Right lobe of liver (tissue), 6 donors: ENCODE measurements at places on chromosomes 2 and 18. TPM values are rescaled to one million over a fixed set of nuclear protein-coding genes. Genes with fewer than 3 reads are reported as not detected.

The GALNT5 gene
- total RNA-seq = not detected

DNA sequence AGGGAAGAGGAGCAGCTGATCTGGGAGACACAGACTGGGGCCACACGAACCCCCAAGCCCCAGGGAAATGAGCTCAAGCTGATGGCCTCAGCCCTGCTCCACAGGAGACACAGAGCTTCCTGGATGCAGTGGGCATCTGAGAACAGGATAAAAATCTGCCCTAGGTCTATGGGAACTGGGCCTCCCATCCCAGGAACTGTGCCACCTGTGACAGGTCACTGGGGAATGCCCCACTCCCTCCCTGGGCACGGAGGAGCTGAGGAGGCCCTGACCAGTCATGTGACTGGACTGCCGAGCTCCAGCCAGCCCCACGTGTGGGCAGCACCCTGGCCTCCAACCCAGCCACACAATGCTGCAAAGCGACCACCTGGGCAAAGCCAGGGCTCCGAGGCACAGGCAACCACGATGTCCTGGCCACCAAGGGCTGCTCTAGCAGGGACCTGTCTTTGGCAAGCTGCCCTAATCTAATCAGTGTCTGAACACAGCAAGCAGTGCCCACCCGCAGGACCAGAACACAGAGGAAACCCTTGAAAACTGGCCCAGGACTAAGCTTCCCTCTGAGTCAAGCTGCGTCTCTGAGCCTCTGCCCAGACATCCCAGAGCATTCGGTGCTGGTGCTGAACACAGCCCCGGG, 57.8 kb upstream of the ID2 start:
- peak; percentile 79 for DNase-seq

DNA sequence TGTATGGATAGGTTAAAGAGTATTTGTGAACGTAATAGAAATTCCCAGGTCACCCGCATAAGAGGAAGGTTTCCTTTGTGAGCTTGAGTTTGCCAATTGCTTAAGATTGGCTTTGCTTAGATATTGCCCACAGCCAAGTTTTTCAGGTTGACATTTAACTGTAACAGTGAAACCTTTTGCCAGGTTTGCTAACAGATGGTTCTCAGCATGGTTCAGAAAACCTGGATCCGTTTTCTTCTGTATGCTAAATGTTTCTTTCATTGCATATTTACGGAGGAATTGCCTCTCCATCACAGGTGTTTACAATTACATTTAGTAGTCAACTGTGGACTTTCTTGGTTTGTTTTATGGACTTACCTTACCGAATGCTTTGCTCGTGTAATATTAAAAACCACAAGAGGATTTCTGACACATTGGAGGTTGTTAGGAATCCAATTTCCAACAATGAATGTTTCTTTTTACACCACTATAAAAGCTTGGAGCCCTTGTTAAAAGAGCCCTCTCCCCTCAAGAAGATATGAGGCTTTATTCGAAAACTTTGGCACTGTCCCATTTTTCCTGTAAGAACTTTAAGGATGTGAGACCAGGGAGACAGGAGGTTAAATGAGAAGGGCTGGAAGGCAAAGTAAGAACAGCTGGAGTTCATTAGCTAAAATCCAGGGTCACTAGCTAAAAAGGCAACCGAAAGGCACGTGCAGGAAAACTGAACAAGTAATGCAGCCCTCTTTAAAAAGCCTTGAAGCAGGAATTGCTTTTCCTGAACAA, 7.8 kb downstream of the CDK15 start:
- no peak for DNase-seq

DNA sequence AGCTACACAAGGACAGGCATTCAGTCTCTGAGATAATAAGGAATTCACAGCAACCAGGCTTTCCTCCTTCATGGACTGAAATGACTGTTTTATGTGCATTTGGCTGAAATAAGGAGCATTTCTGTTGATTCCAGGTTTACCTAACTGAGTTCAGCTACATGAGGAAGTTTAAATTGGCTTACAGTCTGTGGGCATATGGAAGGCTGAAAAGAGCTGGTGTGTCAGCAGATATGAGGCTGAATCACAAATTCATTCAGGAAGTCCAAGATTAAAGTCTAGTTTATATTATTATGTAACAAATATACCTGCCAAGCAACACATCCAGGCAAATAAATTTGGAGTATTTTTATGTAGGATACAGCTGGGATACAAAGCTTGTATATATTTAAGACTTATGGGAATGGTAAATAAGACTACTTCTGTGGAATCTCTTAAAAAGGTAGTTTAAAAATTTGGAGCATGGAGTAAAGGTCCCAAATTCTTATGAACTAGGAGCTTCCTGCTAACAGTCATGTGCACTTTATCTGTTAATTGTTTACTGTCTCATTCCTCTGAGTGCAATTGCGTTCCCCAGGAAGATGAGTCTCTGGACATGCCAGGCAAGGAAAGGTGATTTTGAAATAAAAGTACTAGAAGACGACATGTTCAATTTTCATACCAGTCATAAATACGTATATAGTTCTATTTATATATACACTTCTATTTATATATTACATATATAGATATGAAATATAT, 53.0 kb downstream of the ZC3H8 start:
- DNase-seq = no peak
